Hematopoietic multipotent progenitor cell treated with erythropoietin and hydrocortisone succinate and interleukin-3 and kit ligand, for 15 days (in vitro differentiated cells): ENCODE measurements at places on chromosomes 1 and 21.

- no peak for DNase-seq
Observed at GRCh38 chr1:243568793-243569192, 281.2 kb downstream of the AKT3 start.

GRCh38 chr1:21891081-21891480 lies 46.0 kb downstream of the HSPG2 start:
- DNase-seq = no peak

DNA sequence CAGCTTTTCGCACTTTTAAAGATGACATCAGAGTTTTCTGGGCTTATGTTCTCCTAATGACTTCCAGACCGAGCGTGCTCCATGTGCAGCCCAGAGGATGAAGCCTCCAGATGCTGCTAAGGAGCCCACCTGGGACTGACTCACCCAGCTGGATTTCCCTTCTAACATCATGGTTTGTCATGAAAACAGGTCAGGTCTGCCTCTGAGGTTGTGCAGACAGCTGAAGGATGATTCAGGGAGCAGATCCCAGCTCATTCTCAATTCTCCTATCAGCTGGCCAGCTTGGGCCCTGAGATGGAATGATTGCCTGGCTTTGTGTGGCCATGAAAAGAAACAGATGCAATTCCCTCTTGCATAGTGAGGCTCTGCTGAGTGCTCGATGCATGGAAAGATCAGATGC lies 123.9 kb upstream of the DUSP10 start:
- no peak for DNase-seq

DNA sequence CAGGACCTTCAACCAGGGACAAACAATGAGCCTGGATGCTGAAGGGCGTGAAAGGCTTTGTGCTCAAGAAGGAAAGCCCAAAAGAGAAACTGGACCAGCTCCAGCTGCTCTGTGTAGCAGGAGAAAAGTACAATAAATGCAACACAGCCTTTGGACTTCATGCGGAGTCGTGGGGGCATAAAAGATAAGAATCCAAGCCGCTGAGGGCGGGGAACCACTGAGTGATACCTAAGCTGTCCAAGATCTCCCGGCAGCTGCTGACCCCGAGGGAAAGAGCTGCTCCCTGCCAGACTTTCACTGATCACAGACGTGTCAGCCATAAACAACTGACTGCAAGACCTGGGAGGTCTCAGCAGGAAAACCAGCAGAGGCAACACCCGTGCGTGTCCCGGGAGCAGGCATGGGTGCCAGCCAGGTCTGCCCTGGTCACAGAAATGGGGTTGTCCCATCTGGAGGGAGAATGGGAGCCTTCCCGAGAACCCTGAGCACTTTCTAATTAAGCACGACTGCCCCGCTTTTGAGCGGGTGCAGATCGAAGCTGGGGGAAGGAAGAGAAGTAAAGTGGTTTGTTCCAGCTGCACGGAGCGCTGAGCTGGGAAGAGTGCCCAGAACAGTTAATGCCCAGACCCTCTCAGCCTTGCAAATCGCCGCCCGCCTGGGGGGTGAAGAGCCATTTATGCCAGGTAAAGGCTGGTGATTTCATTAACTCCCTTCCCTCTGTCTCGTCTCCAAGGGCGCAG lies 68.3 kb upstream of the TARDBP start:
- DNase-seq = no peak

GRCh38 chr21:41611966-41612606 lies 104.1 kb upstream of the TMPRSS2 start:
- no peak for DNase-seq
